Type B pancreatic cell (in vitro differentiated cells): ENCODE measurements at places on chromosomes 4 and X. TPM values are rescaled to one million over a fixed set of nuclear protein-coding genes. Genes with fewer than 3 reads are reported as not detected.
A peak's percentile ranks its signal among the peaks of the same experiment; 100 is the strongest.

MTMR1 gene
- total RNA-seq = 21.8 and 28.0 TPM in 2 replicates

GLRA2 gene
- 0.38 and 1.6 TPM in 2 replicates for total RNA-seq

- DNase-seq = no peak
- H3K27me3 ChIP-seq = no peaks in the 10 kb centered on the region
- H3K4me1 ChIP-seq = no peaks in the 10 kb centered on the region
- H3K36me3 ChIP-seq = no peaks in the 10 kb centered on the region
Measured at GRCh38 chrX:45667666-45668065, 467.0 kb upstream of the DIPK2B start.

- H3K27me3 ChIP-seq = no peaks in the 10 kb centered on the region
- H3K36me3 ChIP-seq = peaks cover 8% of the 10 kb centered on the region
- no peak for DNase-seq
- H3K27ac ChIP-seq = peak overlapping the region; percentile 100
- peak overlapping the region; percentile 100 for H3K4me3 ChIP-seq
Measured at GRCh38 chrX:48958635-48959094, 1.3 kb upstream of the OTUD5 start.

DNA sequence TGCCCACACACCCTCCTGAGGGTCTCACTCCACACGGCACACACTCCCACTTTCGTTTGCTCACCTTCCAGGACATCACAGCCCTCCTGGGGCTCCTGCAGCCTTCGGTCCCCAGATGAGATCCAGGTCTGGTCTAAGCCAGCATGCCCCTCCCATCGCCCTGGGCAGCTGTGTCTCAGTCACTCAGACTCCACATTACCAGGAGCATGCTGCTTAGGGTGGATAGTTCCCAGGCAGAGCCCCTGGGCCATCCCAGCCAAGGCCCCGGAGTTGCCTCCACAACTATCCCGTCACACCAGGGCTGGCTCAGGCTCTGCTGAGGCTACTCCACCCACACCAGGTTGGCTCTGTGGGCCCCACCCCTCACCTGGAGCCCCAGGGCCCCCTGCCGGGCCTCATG lies 50.4 kb upstream of the PSAPL1 start:
- H3K36me3 ChIP-seq = no peaks in the 10 kb centered on the region
- no peak for DNase-seq
- no peak overlapping the region for H3K4me3 ChIP-seq
- no peak overlapping the region for H3K27ac ChIP-seq
- peaks cover 38% of the 10 kb centered on the region for H3K4me1 ChIP-seq
